ENCODE measurements at places on chromosomes 5 and 9. TPM values are rescaled to one million over a fixed set of nuclear protein-coding genes. Genes with fewer than 3 reads are reported as not detected.

HRCT1 gene
- polyA plus RNA-seq = not detected

APBA1 gene
- polyA plus RNA-seq = not detected

ZFR gene
- 63.1 TPM for polyA plus RNA-seq

CDKN2B gene
- polyA plus RNA-seq = not detected

GRM6 gene
- not detected for polyA plus RNA-seq

OR5C1 gene
- polyA plus RNA-seq = not detected

AFAP1L1 gene
- 0.83 TPM for polyA plus RNA-seq

ARL14EPL gene
- polyA plus RNA-seq = not detected

MARVELD2 gene
- polyA plus RNA-seq = not detected

GALNT12 gene
- 4.2 TPM for polyA plus RNA-seq

LOX gene
- polyA plus RNA-seq = not detected

SLCO4C1 gene
- polyA plus RNA-seq = 21.5 TPM

HAVCR1 gene
- not detected for polyA plus RNA-seq

IFNA10 gene
- polyA plus RNA-seq = not detected

DMXL1 gene
- 14.0 TPM for polyA plus RNA-seq

PKD2L2 gene
- polyA plus RNA-seq = 0.30 TPM

TMEM215 gene
- polyA plus RNA-seq = not detected

NR6A1 gene
- polyA plus RNA-seq = not detected

DOLK gene
- polyA plus RNA-seq = 9.5 TPM

RCL1 gene
- polyA plus RNA-seq = 17.0 TPM

TAF11L5 gene
- not detected for polyA plus RNA-seq

SV2C gene
- polyA plus RNA-seq = not detected

RNF224 gene
- polyA plus RNA-seq = not detected

ADAMTS2 gene
- polyA plus RNA-seq = 0.03 TPM

ADAMTS13 gene
- 0.33 TPM for polyA plus RNA-seq

DIRAS2 gene
- not detected for polyA plus RNA-seq

NR5A1 gene
- not detected for polyA plus RNA-seq

ANKRD31 gene
- polyA plus RNA-seq = not detected

C1QTNF2 gene
- not detected for polyA plus RNA-seq

SPATA31C1 gene
- not detected for polyA plus RNA-seq

TSSK1B gene
- not detected for polyA plus RNA-seq

PGM5 gene
- 1.2 TPM for polyA plus RNA-seq

IRX1 gene
- polyA plus RNA-seq = not detected

PIP5K1B gene
- polyA plus RNA-seq = not detected

All from immature natural killer cell (primary cell).